Stimulated activated CD8-positive, alpha-beta memory T cell treated with anti-CD3 and anti-CD28 coated beads, Interleukin-4, amount 100 ng/mL, for 1 hour (primary cell): ENCODE measurements at places on chromosomes 4 and X.

GRCh38 chr4:183078634-183079033 lies 20.4 kb upstream of the WWC2 start:
- no peak for DNase-seq

DNA sequence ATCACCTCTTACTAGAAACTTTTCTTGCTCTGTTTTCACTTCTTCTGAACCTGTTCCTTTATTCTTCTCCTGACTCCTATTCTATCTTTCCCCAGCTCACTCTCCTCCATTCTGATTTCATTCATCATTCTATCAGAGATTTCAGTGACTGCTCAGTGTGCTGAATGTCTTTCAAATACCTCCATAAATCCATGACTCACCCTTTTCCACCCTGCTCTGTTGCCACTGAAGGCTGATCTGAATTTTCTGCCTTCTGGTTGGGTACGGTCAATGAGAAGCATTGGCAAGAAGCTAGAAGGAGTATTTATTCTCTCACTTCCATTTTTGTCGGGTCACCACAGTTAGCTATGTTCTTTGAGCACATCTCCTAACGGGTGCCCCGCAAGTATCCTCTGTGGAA lies 265.9 kb downstream of the CBLL2 start:
- DNase-seq, result no peak

DNA sequence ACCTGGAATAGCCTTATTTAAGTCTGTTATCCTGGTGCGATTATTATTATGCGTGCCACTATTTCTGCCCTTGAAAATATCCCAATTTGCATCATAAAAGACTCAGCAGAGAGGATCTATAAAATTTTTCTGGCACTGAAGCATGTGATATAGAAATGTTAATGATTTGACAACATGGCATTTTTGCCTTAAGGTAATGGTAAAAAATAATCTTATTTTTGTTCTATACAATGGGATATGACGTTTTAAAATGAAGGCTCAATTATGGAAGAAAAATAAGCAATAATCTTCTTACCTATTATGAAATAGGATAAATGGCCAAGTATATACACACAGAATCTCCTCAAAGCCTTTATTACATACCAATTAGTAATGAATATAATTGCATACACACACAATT lies 113.5 kb downstream of the PDGFC start:
- DNase-seq, result no peak

GRCh38 chrX:134254511-134254910 lies 17.5 kb downstream of the CCDC160 start:
- DNase-seq, result no peak

GRCh38 chrX:112137276-112137675 lies 54.7 kb upstream of the TRPC5 start:
- DNase-seq, result no peak

- no peak for DNase-seq
These were observed 46.2 kb upstream of the FAM9A start for GRCh38 chrX:8847360-8847759.

DNA sequence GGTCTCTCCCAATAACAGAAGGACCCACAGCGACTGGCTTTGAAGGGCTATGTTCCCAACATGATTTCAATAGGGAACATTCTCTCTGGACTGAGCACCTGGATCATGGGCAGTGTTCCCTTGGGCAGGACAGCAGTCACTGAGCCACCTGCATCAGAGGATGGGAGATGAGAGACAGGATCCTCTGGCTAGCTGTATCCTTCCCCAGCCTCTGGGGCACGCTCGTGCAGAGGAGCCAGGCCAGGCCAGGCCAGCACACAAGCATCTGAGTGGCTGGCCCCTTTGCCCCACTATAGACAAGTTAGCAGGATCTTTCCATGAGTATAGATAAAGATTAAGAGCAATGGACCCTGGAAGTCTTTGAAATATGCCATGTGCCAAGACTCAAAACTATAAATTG lies 66.3 kb downstream of the NEUROG2 start:
- no peak for DNase-seq

DNA sequence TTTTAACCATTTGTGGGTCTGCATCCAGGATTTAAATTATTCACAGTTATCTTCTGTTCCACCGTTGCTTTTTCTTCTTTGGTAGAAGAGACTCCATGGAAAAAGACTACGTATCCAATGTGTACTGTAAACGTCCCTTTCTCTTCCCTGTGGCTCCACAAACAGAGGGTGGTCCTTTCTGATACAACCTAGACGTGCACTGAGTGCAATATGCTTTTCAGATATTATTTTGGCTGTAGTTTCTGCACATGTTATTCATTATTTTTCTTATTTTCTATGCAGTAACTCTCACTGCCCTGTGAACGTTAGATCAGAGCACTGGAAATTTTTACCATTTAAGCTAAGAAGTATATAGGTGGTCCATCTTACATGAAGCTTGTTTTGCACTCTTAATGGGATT lies 72.7 kb downstream of the SHISA3 start:
- DNase-seq, result no peak

DNA sequence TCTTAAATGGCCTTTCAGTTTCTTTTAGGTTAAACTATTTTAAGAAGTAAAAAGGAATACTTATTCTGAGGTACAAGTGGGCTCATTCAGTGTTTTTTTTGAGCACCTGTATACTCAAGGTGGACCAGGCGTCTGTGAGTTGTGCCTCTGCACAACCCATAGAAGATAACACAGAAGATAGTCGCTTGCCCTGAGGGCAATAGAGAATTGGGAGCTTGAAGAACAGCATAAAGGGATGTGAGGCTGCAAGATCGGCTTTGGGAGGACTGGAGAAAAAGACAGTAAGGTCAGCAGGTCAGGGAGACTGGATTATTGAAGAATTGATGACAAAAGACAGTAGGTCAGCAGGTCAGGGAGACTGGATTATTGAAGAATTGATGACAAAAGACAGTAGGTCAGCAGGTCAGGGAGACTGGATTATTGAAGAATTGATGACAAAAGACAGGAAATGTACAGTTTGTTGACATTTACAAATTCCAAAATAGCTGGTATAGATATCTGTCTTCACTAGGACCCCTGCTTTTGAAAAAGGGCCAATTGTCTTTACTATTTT lies 3.1 kb downstream of the CPE start:
- no peak for DNase-seq

DNA sequence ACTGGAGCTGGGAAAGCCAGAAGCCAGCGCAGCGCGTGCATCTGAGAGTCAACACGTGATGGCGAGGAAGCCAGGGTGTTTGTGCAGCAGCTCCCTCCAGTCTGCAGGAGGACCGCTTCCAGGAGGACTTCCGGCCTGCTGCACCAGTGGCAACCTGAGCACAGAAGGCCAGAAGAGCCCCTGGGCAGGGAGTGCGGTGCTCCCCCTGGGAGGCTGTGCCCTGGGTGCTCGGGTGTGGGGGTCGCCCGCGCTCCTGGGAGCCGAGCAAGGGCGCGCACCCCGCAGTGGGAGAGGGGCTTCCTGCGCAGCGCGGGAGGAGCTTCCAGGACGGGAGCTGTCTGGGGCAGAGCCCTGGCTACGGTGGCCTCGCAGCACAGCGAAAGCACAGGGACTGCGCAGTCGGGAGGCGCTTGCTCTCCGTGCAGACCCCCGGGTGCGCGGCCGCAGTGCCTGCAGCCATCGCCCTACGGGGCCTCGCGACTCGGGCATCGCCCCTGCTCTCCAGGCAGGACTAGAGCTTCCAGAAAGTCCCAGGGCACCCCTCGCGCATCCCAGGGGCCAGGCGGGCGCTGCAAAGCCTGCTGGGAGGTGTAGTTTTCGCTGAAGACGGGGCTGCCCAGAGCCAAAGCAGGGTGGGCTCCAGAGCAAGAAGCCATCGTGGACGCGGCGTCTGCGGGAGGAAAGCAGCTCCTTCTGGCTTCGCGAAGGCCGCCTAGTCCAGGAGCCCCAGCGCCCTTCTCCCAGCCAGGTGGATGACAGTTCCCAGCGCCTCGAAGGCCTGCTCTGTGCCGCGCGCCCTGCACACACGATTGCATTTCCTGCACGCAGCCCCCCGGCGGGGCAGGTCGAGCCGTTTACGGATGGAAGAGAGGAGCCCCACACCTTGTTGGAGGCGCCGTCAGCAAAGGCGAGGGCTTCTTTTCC lies 24.1 kb upstream of the WFS1 start:
- no peak for DNase-seq

- DNase-seq, result no peak
These were observed 172.3 kb downstream of the SHOX start for GRCh38 chrX:802846-803245.

DNA sequence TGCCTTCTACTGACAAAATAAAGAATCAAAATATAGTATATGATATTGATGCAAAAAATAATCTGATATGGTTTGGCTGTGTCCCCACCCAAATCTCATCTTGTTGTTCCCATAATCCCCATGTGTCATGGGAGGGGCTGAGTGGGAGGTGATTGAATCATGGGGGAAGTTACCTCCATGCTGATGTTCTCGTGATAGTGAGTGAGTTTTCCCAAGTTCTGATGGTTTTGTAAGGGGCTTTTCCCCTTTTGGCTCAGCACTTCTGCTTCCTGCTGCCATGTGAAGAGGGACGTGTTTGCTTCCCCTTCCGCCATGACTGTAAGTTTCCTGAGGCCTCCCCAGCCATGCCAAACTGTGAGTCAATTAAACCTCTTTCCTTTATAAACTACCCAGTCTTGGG lies 70.2 kb downstream of the TMEM165 start:
- DNase-seq, result no peak

DNA sequence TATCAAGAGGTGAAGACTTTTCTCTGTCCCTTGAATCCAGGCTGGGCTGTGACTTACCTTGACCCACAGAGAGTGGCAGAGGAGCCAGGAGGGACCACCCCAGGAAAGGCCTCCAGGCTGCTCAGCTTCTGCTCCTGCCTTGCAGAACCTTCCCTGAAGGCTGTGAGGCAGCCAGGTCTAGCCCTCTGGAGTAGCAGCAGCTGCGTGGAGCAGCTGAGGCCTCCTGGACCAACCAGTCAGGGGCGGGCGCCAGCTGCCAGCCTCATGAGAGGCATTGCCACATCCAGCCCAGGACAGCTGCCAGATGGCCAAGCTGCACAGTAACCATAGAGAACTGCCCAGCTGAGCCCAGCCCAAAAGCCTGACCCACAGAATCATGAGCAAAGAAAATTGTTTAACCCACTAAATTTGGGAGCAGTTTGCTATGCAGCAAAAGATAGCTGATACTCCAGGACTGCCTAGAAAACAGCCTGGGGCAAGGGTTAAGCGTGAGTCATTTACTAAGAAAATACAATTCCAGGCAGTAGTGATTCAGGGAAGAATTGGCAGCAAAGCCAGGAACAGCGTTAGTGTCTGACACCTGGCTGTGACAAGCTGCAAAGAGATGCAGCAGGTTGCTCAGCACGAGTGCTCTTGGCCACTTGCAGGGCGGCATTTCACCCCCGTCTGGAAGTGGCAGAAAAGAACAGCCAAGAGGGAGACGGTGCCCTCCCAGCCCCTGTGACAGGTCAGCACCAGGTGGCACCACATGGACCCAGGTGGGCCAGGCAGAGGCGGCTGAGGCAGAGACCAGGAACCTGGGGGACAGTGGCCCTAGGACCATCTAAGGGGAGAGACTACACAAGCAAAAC lies 14.7 kb upstream of the PDE6B start:
- no peak for DNase-seq

GRCh38 chr4:106762666-106763443 lies 273.3 kb downstream of the DKK2 start:
- DNase-seq, result no peak

GRCh38 chrX:66915893-66916292 lies 277.0 kb upstream of the EDA2R start:
- DNase-seq, result no peak

DNA sequence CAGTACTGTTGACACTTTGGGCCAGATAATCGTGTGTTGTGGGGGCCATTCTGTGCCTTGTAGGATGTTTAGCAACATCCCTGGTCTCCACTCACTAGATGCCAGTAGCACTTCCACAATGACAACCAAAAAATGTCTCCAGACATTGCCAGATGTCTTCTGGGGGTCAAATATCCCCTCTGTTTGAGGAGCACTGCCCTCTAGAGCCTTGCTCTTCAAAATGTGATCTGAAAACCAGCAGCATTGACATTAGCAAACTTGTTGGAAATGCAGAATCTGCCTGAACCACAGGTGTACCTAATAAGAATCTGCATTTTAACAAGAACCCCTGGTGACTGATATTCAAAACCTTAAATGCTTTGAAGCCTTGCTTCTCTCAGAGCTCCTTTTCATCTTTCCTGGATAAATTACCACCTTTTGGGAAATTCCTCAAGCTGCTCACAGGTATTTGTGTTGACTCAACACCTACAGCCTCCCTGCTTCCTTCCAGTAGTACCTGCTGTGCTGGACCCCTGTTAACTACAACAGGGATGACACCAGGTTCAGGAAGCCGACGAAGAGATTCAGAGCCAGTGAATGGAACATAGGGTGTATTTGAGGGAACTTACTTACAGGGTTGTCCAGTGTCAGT lies 459.0 kb upstream of the NR3C2 start:
- DNase-seq, result no peak

- DNase-seq, result no peak
These were observed 135.0 kb downstream of the RAB28 start for GRCh38 chr4:13349096-13349495.

DNA sequence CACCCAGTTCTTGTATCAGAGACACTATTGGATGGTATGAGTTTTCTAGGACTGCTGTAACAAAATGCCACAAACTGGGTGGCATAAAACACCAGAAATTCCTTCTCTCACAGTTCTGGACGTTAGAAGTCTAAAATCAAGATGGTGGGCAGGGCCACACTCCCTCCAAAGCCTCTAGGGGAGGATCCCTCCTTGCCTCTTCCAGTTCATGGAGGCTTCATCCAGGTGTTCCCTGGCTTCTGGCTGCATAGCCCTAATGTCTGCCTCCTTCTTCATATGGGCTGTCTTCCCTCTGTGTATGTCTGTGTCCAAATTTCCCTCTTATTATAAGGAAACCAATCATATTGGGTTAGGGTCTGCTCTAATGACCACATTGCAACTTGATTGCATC lies 38.4 kb upstream of the RASL11B start:
- no peak for DNase-seq

DNA sequence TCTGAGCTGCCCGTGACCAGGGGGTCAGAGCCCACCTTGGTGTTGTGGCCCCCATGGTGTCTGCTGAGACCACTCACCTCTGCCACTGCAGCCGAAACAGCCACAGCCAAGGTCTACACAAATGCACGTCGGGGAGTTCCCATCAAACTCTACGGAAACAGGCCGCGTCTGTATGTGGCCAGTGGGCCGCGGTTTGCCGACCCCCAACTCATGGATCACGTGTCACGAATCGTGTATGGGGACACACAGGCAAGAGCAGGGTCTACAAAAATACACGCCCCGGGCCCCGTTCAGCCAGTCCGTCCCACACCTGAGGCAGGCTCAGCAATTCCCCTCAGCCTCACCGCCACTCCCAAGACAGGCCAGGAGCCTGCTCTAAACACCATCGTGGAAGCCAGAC lies 53.8 kb downstream of the FAM53A start:
- DNase-seq, result no peak

- DNase-seq, result no peak
These were observed 149.3 kb downstream of the SPRY1 start for GRCh38 chr4:123545667-123546572.
